G401 (cell line): ENCODE measurements at places on chromosomes 7 and 10.

- DNase-seq = no peak
Measured at GRCh38 chr10:71156436-71156835, 55.9 kb upstream of the UNC5B start.

GRCh38 chr10:69045441-69046300, 42.2 kb upstream of the SRGN start:
- DNase-seq = no peak

DNA sequence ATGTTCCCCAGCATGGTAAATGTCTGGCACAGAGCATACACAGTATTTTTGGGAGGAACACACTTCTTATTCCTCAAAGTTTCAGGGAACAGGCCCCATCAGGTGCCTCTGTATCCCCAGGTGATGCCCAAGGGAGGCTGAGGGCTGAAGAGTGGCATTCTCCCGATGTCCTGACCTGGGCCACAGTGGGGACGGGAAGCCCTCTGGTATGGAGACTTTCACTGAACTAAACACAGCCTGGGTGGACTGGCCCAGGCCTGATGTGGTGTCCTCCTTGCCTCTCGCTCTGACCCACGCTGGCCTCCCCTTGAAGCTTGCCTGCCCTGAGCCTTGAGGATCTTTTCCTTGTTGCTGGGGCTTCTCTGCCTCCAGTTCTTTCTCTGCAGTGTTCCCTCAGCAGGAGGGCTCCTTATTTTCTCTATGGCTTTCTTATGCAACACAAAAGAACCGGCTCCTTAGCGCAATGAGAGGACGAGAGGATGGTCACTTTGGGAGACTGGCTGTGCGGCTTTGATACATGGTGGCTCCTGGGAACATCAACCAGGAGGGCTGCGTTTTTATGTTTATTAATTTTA, 157.5 kb upstream of the TNS3 start:
- no peak for DNase-seq

- DNase-seq = no peak
Measured at GRCh38 chr7:102439963-102440795, 6.8 kb downstream of the ORAI2 start.
